Brain microvascular endothelial cell (primary cell): ENCODE measurements at places on chromosomes 3 and 15.

DNA sequence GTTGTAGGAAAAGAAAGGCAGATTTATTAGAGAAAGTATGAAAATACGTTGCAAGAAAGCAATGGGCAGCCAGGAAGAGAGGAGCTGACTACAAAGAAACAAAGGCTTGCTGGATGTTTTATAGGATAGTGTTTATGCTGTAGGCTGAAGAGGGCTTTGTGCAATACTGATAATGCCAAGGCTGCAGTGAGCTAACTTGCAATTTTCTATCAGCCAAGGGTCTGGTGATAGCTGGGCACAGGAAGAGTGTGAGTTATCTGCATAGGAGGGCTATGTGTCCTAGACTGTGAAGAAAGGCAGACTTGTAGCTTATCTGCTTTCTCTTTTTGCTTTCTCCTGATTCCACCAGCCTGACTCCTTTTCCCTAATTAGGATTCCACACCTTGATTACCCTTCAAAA is 51.3 kb upstream of the OSBPL11 start:
- DNase-seq: no peak

DNA sequence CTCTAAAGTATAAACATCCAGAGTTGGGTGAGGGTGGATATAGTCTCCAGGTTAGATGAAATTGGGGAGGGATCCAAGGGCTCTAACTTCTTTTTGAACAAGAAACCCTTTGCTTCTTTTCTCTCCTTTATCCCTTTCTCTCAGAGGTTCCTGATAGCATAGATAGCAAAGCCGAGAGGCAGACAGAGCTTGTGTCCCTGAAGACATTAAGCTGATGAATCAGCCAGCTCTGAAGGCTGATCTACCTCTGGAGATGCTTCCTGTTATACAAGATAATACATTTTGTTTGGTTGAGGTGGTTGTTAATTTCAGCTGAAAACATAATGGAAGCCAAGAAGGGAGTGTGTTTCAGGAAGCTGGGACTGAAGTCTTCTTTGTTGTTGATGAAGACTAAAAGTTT is 193.2 kb downstream of the PDCD6IP start:
- DNase-seq: peak; percentile 12

DNA sequence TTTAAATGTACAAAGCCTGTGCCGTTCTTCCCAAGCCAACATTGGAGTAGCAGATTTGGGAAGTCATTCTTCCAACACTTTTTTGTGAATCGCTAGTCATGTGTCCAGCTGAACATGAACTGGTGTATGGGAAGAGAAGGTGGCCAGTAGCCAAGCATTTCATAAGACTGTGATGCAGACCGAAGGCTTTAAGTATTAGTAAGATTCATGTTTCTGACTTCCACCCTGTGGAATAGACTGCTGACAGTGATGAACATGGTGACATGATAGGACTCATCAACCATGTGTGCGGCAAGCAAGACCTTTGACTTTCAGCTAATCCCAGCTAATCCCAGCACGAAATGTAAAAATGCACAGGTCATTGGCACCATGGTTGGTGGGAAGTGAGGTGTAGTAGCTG is 48.3 kb upstream of the THSD4 start:
- DNase-seq: peak; percentile 57

DNA sequence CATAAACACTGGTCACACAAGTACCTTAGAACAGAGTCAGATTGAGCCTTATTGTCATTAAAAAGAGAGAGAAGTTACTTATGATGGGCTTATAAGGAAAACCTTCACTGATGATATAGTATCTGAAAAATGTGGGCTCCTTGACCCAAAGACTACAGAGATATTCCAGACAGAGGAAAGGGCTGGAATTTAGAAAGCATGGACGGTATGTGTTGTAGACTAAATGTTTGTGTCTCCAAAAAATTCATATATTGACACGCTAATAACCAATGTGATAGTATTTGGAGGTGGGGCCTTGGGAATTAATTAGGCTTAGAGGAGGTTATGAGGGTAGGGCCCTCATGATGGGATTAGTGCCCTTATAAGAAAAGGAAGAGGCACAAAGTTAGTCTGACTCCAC is 61.0 kb upstream of the DAZL start:
- DNase-seq: no peak

DNA sequence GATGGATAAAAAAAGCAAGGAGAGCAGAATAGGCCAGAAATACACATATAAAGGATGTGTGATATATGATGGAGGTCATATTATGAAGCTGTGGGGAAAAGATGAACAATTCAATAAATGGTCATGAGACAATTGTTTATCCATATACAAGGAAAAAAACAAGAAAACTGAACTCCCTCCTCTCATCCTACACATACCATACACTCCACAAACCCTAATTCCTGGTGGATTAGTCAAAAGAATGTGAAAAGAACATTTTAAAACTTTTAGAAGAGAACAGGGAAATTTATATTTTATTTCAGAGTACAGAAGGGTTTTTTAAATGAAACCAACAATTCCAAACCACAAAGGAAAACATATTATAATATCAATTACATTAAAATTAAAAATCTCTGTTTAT is 34.5 kb upstream of the NR2E3 start:
- no peak for DNase-seq

DNA sequence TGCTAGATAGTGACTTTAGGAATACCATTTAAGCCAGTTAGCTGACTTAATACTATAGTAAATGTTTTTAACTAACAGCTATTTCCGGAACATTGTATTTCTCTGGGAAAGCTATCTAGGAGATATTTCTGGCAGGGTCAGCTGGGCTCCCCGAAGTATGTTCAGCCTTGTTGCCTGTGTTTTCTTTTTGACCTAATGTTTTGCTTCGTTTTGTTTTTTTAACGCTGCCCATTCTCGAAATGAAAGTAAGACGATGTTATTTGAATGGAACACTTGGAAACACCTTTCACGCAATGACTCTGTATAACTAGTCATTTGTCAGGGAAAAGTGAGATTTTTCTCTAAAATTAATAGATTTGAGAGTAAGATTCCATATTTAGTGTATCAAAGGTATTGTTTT is 702.9 kb upstream of the NAALADL2 start:
- DNase-seq: peak; percentile 52

DNA sequence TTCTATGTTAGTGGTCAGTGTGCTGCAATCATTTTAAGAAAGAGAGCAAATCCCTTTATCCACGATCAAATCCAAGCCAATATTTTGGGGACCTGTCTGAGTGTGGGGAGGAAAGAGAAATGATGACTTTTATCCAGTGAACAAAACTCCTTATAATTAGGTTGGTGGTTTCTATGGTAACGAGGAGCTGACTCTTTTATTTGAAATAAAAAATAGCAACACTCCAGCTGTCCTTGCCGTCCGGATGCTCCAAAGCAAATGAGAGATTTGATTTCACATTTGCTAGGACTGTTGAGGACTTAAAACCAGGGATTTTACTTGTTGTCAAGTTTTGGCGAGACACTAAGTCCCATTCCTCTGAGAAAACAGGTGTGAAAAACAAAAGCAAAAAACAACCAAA is 154.0 kb upstream of the PRICKLE2 start:
- no peak for DNase-seq

- DNase-seq: no peak
Observed at GRCh38 chr3:167787440-167787839, 51.9 kb downstream of the SERPINI1 start.

DNA sequence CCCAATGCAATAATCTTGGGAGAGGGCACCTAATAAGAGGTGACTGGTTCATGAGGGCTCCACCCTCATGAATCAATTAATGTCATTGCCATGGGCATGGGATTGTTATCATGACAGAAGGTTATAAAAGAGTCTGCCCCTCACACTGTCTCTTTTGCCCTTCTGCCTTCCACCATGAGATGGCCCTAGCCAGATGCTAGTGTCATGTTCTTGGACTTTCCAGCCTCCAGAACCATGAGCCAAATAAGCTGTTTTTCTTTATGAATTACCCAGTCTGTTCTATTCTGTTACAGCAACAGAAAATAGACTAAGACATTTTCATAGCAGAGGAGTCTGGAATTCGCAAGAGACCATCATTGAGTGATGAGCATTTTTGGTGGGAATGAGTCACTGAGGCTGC is 16.0 kb upstream of the RAD18 start:
- no peak for DNase-seq

DNA sequence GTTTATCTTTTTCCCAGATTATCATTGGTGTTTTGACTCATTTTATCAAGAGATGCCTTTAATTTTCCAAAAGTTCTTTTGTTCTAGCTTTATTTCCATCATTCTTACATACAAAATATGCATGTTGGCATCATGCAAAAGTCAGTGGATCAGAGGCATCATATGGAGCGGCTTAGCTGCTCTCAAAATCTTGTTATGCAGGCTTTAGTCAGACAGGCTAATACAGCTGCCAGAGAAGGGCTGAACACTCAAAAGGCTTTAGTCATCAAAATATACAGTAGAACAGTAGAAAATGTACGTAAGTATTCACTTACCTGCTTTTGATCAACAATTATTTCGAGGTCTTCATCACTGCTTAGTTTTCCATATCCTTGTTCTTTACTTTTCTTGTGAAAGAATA is 65.5 kb downstream of the PEX5L start:
- no peak for DNase-seq

DNA sequence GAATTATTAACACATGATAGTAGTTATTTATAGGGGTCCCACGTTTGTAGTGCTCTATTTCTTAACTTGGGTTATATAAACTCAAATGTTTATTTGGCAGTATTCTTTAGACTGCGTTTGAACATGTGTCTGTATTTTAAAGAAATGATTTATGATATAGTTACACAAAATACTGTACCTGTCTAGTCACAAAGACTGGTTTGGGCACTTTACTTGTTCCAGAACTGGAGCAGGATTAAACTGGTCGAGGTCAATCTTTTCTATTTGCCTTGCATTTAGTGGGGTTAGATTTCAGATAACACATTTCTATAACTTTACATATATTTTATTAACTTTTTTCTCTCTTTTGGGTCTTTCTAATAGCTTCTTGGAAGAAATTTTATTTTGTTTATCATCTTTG is 39.5 kb downstream of the HACD3 start:
- DNase-seq: no peak

GRCh38 chr3:196418601-196419000 is 13.6 kb downstream of the UBXN7 start:
- DNase-seq: no peak

DNA sequence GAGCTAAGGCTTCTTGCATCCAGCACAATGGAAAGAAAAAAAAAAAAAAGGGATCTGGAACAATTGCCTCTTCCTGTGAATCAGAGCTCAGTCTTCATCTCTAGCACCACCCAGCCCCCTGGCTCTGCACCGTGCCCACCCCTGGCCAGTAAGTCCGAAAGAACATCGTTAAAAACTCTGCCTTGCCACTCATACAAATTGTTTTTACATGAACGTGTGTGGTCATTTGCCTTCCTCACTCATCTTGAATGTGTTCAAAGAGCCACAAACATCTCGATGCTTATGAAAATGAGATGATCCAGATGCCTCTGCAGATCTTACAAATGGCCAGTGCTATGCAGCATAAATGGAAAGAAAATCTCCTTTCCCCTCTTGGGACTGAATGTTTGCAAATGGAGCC is 400.0 kb upstream of the PPP2R3A start:
- no peak for DNase-seq

DNA sequence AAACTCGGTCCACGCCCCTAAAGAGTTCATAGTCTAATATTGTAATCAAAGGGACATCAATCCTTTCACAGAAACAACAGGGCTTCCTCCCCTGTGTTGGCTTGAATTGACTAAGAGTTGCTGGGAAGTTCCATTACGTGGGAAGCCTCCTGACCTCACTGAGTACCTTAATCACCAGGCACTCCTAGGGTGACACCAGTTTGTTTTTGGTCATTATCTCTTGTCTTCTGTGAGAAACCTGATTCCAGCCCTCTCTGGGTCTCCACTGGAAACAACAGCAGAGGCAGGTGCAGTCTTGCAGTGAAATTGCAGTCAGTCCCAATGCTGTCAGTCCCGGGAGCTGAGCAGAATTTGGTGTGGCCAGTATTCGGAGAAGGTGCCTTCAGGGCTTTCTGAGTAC is 55.4 kb downstream of the BOC start:
- no peak for DNase-seq

GRCh38 chr3:124674336-124674735 is 55.9 kb upstream of the UMPS start:
- DNase-seq: no peak

- DNase-seq: no peak
Observed at GRCh38 chr15:99427668-99428361, 138.0 kb upstream of the MEF2A start.

DNA sequence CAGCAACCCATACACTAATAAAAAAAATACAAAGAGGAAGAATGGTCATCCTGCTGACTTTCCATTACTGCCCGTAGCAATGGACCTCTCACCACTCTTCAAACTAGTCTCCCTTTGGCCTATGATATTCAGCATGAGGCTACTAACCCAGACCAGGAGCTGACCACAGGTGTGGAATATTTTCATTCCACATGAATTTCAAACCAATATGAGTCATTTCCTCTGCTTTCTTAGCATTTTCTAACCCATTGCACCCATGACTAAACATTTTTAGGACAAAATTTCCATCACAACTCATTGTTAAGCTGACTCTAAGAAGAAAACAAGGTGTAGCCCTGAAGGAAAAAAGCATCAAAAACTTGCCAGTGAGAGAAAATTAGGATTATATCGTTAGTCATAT is 34.0 kb upstream of the ZPLD1 start:
- peak; percentile 23 for DNase-seq

DNA sequence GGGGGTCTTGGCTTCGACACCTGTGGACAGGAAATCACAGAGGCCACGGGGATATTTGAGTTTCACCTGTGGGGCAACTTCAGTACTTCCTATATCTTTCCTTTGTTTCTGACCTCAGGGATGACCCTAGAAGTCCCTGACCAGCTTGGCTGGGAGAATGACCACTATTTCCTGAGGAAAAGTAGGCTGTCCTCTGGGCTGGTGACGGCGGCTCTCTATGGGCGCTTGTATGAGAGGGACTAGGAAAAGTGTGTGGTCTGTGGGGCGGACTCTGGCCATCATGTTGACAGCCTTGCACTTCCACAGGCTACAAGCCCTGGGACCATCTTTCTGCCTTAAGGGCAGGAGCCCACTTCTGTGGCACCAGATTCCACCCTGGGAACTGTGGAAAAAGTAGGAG is 43.7 kb downstream of the BTD start:
- no peak for DNase-seq

GRCh38 chr3:14047841-14048240 is 76.8 kb downstream of the CHCHD4 start:
- DNase-seq: no peak

- DNase-seq: no peak
Observed at GRCh38 chr3:156761713-156762451, 64.3 kb upstream of the LEKR1 start.

DNA sequence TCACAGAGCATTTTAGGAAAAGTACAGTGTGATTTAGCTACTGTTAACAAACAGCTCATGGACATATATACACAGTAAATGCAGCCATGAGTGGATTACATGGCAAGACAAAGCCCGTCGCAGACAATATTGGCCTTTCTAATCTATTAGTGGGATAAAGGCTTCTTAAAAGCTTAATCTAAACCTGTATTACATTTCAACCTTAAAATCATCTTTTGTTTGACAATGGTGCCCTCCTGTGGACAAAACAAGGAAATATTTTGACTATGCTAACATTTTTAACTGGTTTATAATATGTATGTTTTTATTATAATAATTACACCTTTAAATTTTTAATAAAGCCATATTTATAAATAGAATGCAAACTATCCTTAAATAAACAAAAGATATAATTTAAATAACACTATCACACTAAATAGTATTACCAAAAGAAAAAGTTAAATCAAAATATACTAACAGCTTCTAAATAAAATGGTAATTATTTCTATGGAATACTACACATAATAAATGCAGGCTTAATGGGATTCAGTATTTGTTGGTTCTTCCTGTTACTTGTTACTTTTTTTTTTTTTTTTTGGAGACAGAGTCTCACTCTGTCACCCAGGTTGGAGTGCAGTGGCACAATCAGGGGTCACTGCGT is 38.6 kb downstream of the TAFA4 start:
- DNase-seq: peak; percentile 18

GRCh38 chr15:100899601-100900000 is 19.6 kb upstream of the LRRK1 start:
- no peak for DNase-seq
